ENCODE measurements at places on chromosomes 11 and 22. TPM values are rescaled to one million over a fixed set of nuclear protein-coding genes. Genes with fewer than 3 reads are reported as not detected.
A peak's percentile ranks its signal among the peaks of the same experiment; 100 is the strongest.

DNA sequence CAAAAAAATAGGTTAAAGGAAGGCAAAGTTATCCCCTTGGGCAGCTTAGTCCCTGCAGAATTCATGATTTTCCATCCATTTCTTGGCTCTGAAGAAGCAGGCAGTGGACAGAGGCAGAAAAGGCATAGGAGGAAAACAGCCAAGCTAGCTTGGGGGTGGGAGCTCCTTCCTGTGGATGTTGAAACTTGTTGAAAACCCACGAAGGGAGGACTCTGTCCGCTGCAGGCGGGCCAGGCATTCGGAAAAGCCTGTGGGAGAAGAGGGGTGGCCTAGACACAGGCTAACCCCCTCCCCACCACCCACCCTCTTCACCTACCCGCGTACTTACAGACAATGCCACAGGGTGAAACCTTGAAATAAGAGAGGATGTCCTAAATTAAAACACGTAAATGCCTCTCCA, 72.1 kb downstream of the C22orf31 start:
- no peak for DNase-seq

GRCh38 chr22:22935056-22935545, 47.5 kb downstream of the IGLL5 start:
- DNase-seq = no peak

- DNase-seq = no peak
These were observed 680.9 kb upstream of the ANO5 start for GRCh38 chr11:21511835-21512440.

GRCh38 chr11:61019832-61020405, 48.4 kb downstream of the CD6 start:
- DNase-seq = no peak

DNA sequence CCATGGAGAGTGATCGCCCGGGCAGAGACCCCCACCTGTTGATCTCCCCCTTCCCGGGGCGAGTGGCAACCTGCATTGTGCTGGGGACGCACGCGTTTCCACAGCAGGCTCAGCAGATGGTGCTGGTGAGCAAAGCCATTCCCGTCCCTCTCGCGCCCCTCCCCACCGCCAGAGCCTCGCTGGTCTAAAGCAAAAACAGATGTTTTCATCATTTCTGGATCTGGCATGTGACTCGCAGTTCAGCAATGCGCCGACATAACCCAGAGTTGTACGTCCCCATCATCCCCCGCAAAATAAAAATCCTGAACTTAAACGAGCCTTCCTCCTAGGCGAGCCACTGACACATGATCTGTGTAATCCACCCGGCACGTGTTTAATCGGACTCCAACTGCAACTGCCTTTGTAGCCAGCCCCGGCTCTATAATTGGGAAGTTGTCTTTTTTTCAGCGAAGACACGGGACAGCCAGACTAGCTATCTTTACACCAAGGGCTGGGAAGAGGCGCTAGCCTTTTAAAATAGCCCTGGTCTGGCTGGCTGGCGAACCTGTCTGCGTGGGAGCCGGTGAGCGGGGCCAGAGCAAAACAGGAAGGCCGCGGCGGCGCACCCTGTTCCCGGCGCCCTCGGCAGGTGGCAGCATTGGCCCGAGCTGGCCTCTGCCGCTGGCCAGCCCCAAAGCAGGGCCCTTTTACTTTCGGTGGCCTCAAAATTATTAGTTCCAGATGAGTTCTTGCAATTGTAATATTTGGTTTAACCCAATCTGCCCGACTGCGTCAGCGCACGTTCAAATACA, 203.0 kb upstream of the SORL1-AS1 start:
- peak; percentile 87 for DNase-seq

DNA sequence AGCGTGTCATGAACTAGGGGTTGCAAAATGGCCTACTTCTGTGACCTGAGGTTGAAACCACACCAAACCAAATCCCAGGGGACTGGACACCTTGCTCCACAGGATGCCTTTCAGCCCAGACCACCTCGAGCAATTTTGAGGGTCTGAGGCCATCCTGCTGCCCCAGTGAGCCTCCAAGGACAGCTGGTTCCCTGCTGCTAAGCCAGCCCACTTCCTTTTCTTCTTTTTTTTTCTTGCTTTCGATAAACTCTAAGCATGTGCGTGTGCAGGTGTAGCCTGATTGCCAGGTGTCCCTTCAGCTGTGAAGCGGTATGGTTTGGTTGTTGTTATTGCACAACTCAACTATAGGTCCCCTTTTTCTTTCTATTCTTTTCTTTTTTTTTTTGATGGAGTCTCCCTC, 2.7 kb downstream of the CRYBB1 start:
- DNase-seq = no peak

The DNAJB7 gene
- polyA plus RNA-seq = not detected

The OR2AT4 gene
- polyA plus RNA-seq = not detected

The CATSPERZ gene
- 0.67 TPM for polyA plus RNA-seq

The ABCC8 gene
- polyA plus RNA-seq = not detected

The NNMT gene
- 454 TPM for polyA plus RNA-seq

The HORMAD2 gene
- not detected for polyA plus RNA-seq

The TOM1 gene
- 74.6 TPM for polyA plus RNA-seq

Data from endothelial cell of umbilical vein (primary cell).